ENCODE measurements at places on chromosomes 3 and 15. TPM values are rescaled to one million over a fixed set of nuclear protein-coding genes. Genes with fewer than 3 reads are reported as not detected.

Gene KNG1
- total RNA-seq: not detected

Gene LRRC2
- total RNA-seq: not detected

Gene ZPLD1
- 0.07 TPM for total RNA-seq

Gene TMEM158
- 5.0 TPM for total RNA-seq

Gene P3H2
- total RNA-seq: 75.6 TPM

Gene LYSMD2
- 8.0 TPM for total RNA-seq

Gene MYL3
- 4.2 TPM for total RNA-seq

Gene PLSCR2
- total RNA-seq: not detected

Gene SLC4A7
- total RNA-seq: 74.0 TPM

Gene CDHR4
- total RNA-seq: not detected

Gene ZIC1
- not detected for total RNA-seq

Gene CCDC13
- total RNA-seq: 0.65 TPM
